ENCODE measurements at places on chromosomes 1 and 21.

- H3K27me3 ChIP-seq, result peaks cover 26% of the 10 kb centered on the region
- peaks cover 6% of the 10 kb centered on the region for H3K4me1 ChIP-seq
- no peak overlapping the region for H3K27ac ChIP-seq
- no peaks in the 10 kb centered on the region for H3K36me3 ChIP-seq
- no peak overlapping the region for H3K4me3 ChIP-seq
Measured at GRCh38 chr1:5748286-5749225, 243.7 kb downstream of the NPHP4 start.

DNA sequence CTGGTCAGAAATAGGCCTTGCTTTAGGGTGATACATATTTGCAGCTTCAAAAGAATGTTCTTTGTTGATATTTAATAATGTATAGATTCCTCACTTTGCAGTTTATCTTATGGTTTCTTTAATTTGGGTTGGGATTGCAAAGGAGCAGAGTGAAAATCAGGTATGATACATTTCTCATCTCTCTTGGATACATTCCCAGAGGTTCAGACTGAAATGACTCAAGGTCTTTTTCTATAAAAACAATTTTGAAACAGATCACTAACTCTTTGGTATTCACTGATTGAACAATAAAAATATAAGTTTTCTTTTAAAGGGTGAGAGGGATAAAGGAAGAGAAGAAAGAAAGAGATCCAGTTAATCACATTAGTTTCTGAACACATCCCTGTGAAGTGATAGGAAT lies 606.5 kb upstream of the CAMK1G start:
- no peak for DNase-seq
- H3K27ac ChIP-seq, result no peak overlapping the region
- H3K36me3 ChIP-seq, result no peaks in the 10 kb centered on the region
- no peaks in the 10 kb centered on the region for H3K27me3 ChIP-seq
- no peak overlapping the region for H3K4me3 ChIP-seq

- H3K4me3 ChIP-seq, result no peak overlapping the region
- H3K36me3 ChIP-seq, result peaks cover 2% of the 10 kb centered on the region
- H3K27me3 ChIP-seq, result no peaks in the 10 kb centered on the region
- H3K27ac ChIP-seq, result no peak overlapping the region
- peaks cover 9% of the 10 kb centered on the region for H3K4me1 ChIP-seq
Measured at GRCh38 chr1:44678626-44679025, 4.1 kb downstream of the ARMH1 start.

DNA sequence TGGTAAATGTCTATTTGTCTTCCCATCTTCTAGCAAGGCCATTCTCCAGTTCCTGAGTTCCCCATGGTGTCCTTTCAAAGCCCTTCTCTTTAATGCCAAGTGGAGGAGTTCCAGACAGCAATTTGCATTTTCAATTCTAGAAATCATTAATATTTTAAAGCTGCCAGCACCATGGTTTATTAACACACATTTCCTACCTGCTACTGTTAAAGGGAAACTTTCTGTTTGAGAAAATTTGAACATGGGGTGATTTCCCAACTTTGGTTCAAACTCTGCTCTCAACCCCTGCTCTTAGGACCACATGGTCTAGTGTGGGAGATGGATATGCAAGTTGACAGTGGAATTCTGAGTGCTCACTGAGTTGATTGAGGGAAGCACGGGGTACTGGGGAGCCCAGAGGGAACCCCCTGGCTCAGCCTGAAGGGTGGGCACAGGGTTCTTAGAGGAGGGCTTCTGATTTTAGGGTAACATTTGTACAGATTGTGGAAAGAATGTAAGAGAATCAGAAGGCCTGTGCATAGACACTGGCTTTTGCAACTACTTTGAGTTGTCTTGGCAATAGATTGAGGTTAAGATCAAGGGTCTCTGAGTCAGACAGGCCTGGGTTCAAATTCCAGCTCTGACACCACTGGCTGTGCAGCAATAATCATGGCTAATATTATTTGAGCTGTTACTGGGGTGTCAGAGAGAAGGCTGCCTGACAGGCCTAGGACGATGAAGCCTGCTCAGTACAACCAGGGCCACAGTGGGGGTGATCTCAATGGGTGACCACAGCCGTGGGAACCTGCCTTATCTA lies 97.8 kb downstream of the BEND5 start:
- no peak overlapping the region for H3K27ac ChIP-seq
- H3K27me3 ChIP-seq, result peaks cover 28% of the 10 kb centered on the region
- H3K4me1 ChIP-seq, result no peaks in the 10 kb centered on the region
- no peaks in the 10 kb centered on the region for H3K36me3 ChIP-seq
- H3K4me3 ChIP-seq, result no peak overlapping the region
- no peak for DNase-seq

GRCh38 chr1:178120088-178120487 lies 26.2 kb downstream of the RASAL2 start:
- H3K4me1 ChIP-seq, result no peaks in the 10 kb centered on the region
- H3K4me3 ChIP-seq, result no peak overlapping the region
- no peak overlapping the region for H3K27ac ChIP-seq
- DNase-seq, result no peak
- H3K36me3 ChIP-seq, result no peaks in the 10 kb centered on the region
- H3K27me3 ChIP-seq, result no peaks in the 10 kb centered on the region

DNA sequence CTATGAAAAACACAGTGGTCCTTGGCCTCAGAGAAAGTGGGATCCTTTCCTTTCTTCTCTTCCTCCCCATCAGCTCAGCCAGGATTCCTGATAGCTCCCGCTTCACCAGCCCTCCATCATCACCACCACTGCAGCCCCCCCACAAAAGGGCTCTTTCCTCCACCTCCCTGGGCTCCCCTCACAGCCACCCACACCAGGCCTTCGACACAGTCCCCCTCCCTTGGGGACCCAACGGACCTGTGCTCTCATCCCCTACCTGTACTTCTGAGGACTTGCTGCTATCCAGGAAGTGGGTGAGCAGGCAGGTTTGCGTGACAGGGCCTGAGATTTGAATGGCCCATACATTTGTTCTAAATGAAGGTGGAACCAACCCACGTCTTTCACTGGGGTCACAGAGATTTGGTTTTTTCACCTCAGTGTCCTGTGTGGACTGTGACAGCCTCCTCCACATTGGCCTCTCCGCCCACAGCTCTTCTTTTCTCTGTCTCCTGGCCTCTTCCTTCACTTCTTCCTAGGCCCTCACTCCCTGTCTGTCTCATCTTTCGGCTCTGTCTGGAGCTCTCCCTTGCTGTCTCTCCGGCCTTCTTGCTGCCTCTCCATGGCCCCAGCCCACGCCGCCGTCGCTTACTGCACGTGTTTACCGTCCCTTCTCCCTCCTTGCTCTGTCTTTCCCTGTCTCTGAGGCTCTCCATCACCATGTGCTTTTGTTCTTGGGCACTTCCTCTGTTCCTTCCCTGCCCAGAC lies 238.6 kb downstream of the FOXD2 start:
- H3K27ac ChIP-seq, result no peak overlapping the region
- H3K4me3 ChIP-seq, result no peak overlapping the region
- no peaks in the 10 kb centered on the region for H3K36me3 ChIP-seq
- no peaks in the 10 kb centered on the region for H3K4me1 ChIP-seq

DNA sequence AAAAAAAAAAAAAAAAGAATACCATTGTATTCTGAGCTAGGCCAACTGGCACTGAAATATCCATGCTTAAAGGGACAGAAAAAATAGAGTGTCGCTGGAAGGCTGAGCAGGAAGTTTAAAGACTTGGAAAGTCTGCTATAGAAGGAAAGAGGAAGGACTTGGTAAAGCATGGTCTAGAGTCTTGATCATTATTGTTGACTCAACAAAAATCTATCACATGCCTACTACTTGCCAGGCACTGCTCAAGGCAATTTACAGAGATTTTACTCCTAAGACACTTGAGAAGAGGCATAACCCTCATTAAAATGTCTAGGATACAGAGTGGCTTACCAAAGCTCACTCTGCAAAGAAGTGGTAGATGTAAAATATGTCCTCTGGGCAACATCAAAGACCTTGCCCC lies 324.0 kb upstream of the DAB1 start:
- no peak overlapping the region for H3K27ac ChIP-seq
- no peak for DNase-seq
- peaks cover 9% of the 10 kb centered on the region for H3K27me3 ChIP-seq
- no peak overlapping the region for H3K4me3 ChIP-seq

DNA sequence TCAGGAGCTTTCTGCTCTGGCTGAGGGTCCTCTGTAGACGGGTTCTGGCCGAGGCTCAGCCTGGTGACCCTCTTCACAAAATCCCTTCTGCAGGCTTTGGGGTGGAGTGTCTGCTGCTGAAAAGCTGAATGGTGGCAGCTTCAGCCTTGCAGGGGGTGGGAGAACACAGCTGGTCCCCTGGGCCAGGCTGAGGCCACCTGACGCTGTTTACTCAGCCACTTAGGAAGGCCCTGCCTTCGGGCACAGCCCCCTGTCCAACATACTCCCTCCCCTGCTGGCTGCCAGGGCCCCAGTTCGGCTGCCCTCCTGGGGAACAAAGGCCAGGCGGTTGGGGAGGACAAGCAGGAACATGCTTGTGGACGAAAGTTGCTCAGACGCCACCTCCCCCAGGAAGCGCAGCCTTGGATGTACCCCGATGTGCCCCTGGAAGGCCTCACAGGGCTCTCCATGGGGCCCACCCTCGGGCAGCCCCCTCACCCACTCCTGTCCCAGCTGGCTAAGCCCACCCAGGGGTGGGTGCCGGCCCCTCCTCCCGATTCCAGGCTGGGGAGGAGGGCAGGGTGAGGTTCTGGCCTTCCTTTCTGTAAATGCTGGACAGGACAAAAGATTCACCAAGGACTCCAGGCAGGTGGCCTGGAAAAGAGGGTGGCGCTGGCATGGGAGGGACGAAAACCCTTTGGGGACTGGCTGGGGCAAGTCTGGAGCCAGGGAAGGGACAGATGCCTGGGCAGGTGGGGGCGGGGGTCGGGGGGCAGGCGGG lies at the start of gene ANKRD65:
TSS of gene ANKRD65 (minus strand) at position 130 of the 760 bp plus-strand sequence. CDS start 271 bp downstream, outside the sequence.
- no peaks in the 10 kb centered on the region for H3K4me1 ChIP-seq
- H3K27me3 ChIP-seq, result peaks cover 29% of the 10 kb centered on the region
- no peaks in the 10 kb centered on the region for H3K36me3 ChIP-seq
- H3K27ac ChIP-seq, result no peak within 1 kb of the TSS
- H3K4me3 ChIP-seq, result no peak within 1 kb of the TSS

DNA sequence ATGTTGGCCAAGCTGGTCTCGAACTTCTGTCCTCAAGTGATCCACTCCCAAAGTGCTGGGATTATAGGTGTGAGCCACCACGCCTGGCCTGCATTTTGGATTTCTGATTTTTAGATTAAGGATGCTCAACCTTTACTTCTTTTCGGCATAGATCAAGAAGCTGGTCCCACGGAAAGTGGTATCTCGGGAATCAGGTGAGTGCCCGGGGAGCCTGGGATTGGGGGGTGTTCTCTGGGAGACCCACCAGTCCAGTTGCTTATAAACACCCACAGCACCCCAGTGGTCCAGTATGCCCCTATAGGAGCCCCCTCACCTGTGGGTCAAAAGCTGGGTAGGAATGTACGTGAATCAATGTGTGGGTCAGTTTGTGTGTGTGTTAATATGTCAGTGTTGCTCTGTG lies 3.2 kb downstream of the SH3D21 start:
- H3K4me3 ChIP-seq, result no peak overlapping the region
- no peak overlapping the region for H3K27ac ChIP-seq
- peaks cover 10% of the 10 kb centered on the region for H3K4me1 ChIP-seq
- no peak for DNase-seq

DNA sequence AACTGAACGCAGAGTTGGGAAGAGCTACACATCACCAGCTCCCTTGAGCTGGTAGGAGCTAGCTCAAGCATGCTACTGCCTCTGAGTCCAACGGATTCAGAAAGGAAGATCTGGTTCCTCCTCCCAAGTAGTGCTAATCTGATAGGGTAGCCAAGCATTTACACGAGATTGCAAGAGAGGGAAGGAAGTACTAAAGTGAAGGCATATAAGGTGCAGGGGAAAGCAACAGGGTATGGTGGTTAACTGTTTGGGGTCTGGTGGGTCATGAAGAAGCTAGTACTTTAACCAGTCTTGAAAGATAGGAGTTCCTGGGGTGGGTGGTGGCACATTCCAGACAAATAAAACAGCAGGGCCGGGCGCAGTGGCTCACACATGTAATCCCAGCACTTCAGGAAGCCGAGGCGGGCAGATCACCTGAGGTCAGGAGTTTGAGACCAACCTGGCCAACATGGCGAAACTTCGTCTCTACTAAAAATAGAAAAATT lies 20.2 kb upstream of the ZNF436 start:
- no peaks in the 10 kb centered on the region for H3K4me1 ChIP-seq
- DNase-seq, result no peak
- peaks cover 9% of the 10 kb centered on the region for H3K27me3 ChIP-seq

- peaks cover 4% of the 10 kb centered on the region for H3K36me3 ChIP-seq
- H3K27me3 ChIP-seq, result peaks cover 36% of the 10 kb centered on the region
- no peak for DNase-seq
- no peaks in the 10 kb centered on the region for H3K4me1 ChIP-seq
- H3K4me3 ChIP-seq, result no peak overlapping the region
Measured at GRCh38 chr1:157113631-157114030, 14.0 kb upstream of the ETV3L start.

DNA sequence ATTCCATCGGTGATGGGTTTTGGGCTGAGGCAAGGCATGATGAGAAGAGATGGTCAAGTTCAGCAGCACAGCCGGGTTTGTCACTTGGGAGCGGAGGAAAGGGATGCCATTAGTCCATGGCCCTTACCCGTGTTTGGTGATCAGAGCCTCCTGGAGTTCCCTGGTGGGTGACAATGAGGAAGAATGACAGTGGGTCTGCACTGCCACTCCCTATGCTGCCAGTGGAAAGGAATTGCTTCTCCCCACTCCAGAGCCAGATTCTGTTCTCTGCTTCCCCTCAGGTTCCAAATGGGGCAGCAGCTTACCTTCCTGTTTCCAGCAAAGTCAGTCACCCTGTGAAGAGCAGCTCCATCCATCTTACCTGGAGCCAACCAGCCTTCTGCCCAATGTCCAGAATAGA lies 393.1 kb downstream of the PTPRU start:
- no peaks in the 10 kb centered on the region for H3K36me3 ChIP-seq
- no peak overlapping the region for H3K27ac ChIP-seq
- H3K4me1 ChIP-seq, result no peaks in the 10 kb centered on the region
- no peak overlapping the region for H3K4me3 ChIP-seq

- H3K4me3 ChIP-seq, result no peak overlapping the region
- H3K27me3 ChIP-seq, result no peaks in the 10 kb centered on the region
- no peak for DNase-seq
- H3K4me1 ChIP-seq, result no peaks in the 10 kb centered on the region
- H3K36me3 ChIP-seq, result no peaks in the 10 kb centered on the region
Measured at GRCh38 chr1:219771080-219771479, 157.3 kb downstream of the SLC30A10 start.

DNA sequence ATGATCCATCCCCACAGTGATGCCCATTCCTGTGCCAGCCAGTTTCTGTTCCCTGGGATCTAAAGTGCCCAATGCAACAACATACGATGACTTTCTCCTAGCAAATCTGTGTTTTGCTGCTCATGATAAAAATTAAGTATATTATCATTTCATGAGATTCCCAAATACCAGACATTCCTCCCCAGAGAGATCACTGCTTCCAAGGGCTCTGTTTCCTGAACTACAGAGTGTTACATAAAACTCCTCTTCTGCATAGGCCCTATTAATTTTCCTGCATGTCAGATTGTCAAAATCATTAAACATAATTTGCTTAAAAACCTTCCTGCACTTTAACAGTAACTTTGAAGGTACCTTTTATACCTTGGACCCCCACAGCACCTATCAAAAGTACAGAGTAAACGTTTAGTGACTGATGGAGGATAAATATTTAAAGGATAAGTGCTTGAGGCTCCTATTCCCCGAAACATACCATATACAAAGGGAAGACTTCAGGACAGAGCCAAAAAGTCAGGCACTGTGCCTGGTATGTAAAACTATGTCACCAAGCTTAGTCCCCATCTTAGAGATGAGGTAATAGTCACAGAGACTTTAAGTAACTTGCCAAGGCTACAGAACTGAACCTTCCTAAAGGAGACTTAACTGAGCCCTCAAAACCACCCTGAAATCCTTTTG lies 50.2 kb downstream of the SLC25A24 start:
- no peak overlapping the region for H3K27ac ChIP-seq
- DNase-seq, result no peak
- no peaks in the 10 kb centered on the region for H3K4me1 ChIP-seq
- H3K27me3 ChIP-seq, result no peaks in the 10 kb centered on the region
